ENCODE measurements at places on chromosomes 1 and 21. TPM values are rescaled to one million over a fixed set of nuclear protein-coding genes. Genes with fewer than 3 reads are reported as not detected.

- DNase-seq = no peak
- no peaks in the 10 kb centered on the region for H3K4me1 ChIP-seq
- no peaks in the 10 kb centered on the region for H3K36me3 ChIP-seq
- H3K27me3 ChIP-seq = peaks cover 27% of the 10 kb centered on the region
- no peak overlapping the region for H3K4me3 ChIP-seq
Observed at GRCh38 chr1:156668801-156669637, 8.2 kb downstream of the NES start.

GRCh38 chr1:245188403-245188802 lies 33.6 kb downstream of the KIF26B start:
- peaks cover 27% of the 10 kb centered on the region for H3K27me3 ChIP-seq
- DNase-seq = no peak
- H3K36me3 ChIP-seq = no peaks in the 10 kb centered on the region
- H3K27ac ChIP-seq = no peak overlapping the region
- H3K4me3 ChIP-seq = no peak overlapping the region
- H3K4me1 ChIP-seq = no peaks in the 10 kb centered on the region

The KRTAP6-1 gene
- not detected for total RNA-seq

DNA sequence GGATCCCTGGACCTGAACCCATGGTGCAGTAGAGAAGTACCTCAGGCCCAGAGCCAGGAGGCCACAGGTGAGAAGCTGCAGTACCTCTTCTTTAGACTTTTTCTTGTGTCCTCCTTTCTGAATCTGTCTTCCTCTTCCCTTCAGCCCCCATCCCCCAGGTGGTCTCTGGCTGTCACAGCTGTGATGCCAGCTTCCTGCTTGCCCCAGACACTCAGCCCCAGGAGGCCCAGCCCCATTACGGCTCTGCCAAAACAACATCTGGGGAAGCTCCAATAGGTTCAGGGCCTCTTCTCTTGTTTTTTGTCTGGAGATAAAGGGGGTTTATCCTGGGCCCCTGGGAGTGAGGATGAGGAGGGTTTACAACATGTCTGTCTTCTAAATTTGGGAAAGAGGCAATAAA lies 9.5 kb upstream of the BTG2 start:
- H3K4me3 ChIP-seq = no peak overlapping the region
- H3K27me3 ChIP-seq = no peaks in the 10 kb centered on the region
- H3K4me1 ChIP-seq = peaks cover 64% of the 10 kb centered on the region
- no peaks in the 10 kb centered on the region for H3K36me3 ChIP-seq

GRCh38 chr1:183235503-183235902 lies 49.4 kb downstream of the LAMC2 start:
- H3K36me3 ChIP-seq = no peaks in the 10 kb centered on the region
- DNase-seq = no peak
- H3K4me1 ChIP-seq = no peaks in the 10 kb centered on the region

DNA sequence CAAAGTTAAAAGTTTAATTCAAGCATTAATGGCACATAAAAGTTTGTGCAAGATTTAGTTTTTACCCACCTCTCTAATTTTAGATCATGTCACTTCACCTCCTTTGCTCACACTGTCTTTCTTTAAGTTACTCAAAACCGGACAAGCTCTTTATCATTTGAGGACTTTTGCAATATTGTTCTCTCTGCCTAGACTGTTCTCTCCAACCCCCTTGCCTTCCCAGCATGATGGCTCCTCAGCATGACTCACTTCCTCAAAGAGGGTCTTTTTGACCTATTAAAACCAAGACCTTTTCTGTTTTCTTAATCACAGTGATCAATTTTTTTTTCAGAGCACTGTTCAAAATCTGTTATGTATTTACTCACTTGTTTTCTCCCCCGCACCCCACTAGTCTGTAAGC lies 61.3 kb downstream of the XKR8 start:
- no peak for DNase-seq
- H3K4me1 ChIP-seq = peaks cover 47% of the 10 kb centered on the region
- no peaks in the 10 kb centered on the region for H3K27me3 ChIP-seq
- peak overlapping the region; percentile 72 for H3K27ac ChIP-seq
- peaks cover 14% of the 10 kb centered on the region for H3K36me3 ChIP-seq

DNA sequence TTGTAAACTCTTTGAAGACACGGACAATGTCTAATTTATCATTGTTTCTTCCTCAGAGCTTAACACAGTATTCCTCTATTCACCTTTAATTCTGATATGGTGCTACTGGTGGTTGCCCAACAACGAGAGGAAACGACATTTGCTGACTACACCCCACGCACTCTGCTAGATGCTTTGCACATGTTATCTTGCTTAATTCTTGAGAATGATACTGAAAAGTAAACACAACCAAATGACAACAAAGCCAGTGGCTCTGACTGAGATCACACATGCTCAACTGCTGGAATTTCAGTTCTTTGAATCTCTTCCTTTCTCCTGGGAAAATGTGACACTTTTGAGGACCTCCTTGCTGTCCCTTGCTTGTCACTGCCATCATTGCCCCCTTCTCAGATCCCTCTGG lies 37.2 kb upstream of the DDAH1 start:
- H3K4me3 ChIP-seq = no peak overlapping the region
- H3K27ac ChIP-seq = no peak overlapping the region
- H3K4me1 ChIP-seq = no peaks in the 10 kb centered on the region
- no peak for DNase-seq

DNA sequence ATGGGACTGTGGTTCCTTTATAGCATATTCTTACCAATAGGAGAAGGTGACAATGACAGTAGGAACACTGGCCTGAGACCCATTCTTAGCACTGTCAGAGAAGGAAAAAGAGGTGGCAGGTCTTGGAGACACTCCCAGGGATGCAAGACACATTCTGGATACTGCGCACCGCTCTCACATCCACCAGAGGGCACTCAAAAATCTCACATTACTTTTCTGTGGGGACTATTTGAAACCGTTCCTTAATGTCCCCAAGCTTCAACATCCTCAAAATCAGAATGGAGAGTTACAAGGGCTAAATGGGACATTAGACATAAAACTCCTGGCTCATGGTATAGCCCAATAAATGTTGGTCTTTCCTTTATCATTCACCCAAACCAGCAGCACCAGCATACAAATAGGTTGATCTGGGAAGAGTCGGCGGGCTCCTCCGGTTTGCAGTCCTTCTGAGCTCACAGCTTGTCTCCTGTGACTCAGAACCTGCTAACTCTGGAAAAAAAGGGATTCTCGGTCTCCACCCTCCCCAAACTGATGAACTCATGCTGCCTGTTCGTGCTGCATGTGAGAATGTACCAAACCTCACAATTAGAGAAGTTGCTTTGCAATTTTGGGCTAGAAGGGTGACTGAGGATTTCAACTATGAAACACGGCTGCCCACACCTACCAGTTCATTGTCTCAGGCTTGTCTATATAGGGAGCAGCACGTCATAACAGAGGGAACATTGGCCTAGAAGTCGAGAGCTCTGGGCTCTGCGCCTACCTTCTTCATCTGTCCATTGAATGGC lies 40.2 kb downstream of the IL12RB2 start:
- no peak overlapping the region for H3K4me3 ChIP-seq
- peaks cover 43% of the 10 kb centered on the region for H3K4me1 ChIP-seq
- H3K27me3 ChIP-seq = no peaks in the 10 kb centered on the region

DNA sequence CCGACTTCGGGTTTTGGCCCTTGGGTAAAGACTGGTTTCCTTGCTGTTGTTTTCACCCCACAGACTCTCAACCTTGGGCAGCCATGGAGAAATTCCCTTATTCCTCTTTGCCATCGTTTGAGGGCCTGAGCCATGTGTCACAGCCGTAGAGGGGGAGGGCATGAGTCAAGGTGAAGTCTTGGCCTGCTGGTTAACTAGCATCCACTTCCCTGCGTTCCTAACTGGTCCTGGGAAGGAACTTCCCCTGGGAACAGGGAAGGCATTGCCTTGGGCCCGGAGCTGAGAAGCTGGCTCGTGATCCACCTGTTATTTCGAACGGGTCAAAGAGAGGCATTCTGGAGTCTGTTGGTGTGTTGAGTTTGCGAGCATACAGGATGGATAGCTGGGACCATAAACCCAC lies 464.9 kb downstream of the CAMTA1 start:
- H3K27me3 ChIP-seq = peaks cover 26% of the 10 kb centered on the region
- H3K36me3 ChIP-seq = no peaks in the 10 kb centered on the region
- H3K4me3 ChIP-seq = no peak overlapping the region

The DUSP12 gene
- total RNA-seq = 27.7 TPM

GRCh38 chr1:198467907-198468306 lies 72.6 kb downstream of the ATP6V1G3 start:
- no peaks in the 10 kb centered on the region for H3K27me3 ChIP-seq
- no peaks in the 10 kb centered on the region for H3K36me3 ChIP-seq
- H3K4me1 ChIP-seq = peaks cover 21% of the 10 kb centered on the region
- no peak overlapping the region for H3K27ac ChIP-seq
- no peak for DNase-seq

The PYCR2 gene
- 127 TPM for total RNA-seq

The COL9A2 gene
- 5.4 TPM for total RNA-seq

- peaks cover 65% of the 10 kb centered on the region for H3K27me3 ChIP-seq
- no peak overlapping the region for H3K4me3 ChIP-seq
- H3K4me1 ChIP-seq = peaks cover 18% of the 10 kb centered on the region
- H3K36me3 ChIP-seq = no peaks in the 10 kb centered on the region
- DNase-seq = no peak
Observed at GRCh38 chr1:156638189-156638985, 3.5 kb upstream of the BCAN start.

GRCh38 chr21:17793246-17794123 lies 25.7 kb downstream of the C21orf91 start:
- peaks cover 28% of the 10 kb centered on the region for H3K36me3 ChIP-seq
- no peaks in the 10 kb centered on the region for H3K27me3 ChIP-seq
- peak overlapping the region; percentile 79 for H3K27ac ChIP-seq
- DNase-seq = no peak

DNA sequence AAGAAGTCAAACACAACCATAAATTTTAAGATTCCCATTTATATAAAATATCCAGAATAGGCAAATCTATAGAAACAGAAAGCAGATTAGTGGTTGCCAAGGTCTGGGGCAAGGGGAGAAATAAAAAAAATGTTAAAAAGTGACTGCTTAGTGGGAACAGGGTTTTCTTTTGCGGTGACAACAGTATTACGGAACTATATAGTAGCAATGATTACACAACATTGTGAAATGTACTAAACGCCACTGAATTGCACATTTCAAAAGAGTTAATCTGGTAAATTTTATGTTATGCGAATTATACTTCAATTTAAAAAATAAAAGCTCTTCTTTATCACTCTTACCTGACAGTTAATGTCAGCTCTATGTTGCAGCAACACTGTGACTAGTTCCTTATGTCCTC lies 105.2 kb downstream of the ACBD6 start:
- H3K27me3 ChIP-seq = no peaks in the 10 kb centered on the region
- DNase-seq = no peak
- no peak overlapping the region for H3K4me3 ChIP-seq
- H3K27ac ChIP-seq = no peak overlapping the region
- peaks cover 29% of the 10 kb centered on the region for H3K36me3 ChIP-seq

DNA sequence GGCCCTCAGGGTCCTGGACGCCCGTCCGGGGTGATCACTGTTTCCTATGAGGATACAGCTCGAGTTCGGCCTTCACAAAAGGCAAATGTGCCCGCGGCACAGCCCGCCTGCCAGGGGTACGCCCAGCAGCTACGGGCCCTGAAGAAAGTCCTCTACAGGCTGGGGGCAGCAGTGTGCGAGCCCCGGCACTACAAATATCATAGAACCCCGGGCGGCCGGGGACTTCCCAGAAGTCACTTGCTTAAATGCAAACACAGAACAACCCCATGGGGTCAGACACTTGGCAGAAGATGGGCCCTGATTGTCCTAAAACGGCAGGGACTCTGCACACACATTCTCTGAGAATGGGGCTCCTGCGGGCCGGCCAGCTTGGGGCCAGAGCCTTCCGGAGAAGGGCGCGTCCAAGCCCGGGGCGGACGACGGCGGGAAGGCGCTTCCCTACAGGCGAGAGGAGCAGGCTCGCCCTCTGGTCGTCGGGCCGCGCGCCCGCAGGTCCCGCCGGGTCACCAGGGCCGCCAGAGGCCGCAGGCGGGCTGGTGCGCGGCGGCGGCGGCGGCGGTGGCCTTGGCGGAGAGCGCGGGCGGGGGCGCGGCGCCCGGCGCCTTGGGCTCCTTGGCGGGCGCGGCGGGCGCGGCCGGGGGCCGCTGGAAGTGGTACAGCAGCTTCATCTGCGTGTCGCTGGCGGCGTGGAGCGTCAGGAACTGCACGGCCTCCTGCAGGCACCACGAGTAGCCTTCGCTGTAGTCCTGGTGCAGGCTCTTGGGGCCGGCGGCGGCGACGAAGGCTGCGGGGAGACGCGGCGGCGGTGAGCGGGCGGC lies 888 bp downstream of the HES5 start:
- no peak for DNase-seq
- H3K4me1 ChIP-seq = peaks cover 16% of the 10 kb centered on the region
- peaks cover 3% of the 10 kb centered on the region for H3K27me3 ChIP-seq
- no peaks in the 10 kb centered on the region for H3K36me3 ChIP-seq

DNA sequence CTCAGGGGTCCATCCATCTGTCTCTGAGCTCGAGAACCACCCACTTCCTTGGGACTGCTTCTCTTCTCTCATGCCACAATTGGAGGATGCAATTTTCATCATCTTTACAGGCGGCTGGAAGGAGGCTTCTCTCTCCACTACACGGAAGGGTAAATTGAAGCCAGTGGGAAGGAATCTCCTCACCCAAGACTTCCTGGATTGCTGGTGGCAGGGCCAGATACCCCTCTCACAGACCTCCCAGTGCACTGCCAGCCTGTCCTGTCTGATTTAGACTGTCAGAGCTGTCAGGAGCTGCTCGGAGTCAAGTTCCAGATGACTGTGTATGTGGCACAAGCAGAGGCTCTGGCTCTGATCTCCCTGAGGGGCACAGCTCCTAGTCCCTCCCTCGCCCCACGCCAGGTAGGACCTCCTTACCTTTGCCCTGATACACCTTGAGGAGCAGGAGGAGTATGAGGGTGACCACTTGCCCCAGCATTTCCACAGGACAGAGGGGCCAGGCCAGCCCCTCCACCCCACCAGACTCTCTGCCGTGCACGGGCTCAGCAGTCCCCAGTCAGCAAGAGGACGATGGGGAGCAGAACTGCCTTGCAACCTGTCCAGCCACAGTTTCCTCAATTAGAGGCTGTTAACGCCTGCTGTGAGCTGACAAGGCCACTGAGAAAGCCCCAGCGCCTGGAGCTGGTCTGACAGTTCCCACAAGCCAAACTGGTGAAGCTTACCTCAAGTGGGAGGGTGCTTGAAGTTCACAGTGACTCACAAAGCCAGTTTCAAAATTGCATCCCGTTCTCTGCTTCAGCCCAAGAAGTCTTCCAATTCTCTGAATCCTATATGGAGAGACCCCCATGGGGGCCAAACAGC lies at the start of gene CD244:
Gene CD244 (minus strand): TSS at position 685 of the 858 bp plus-strand sequence. CDS start 210 bp downstream, at position 475.
- H3K4me3 ChIP-seq = peak within 1 kb of the TSS; percentile 95
- H3K27me3 ChIP-seq = no peaks in the 10 kb centered on the region
- peak; percentile 94 for DNase-seq
- H3K27ac ChIP-seq = peak within 1 kb of the TSS; percentile 93
- H3K4me1 ChIP-seq = peaks cover 49% of the 10 kb centered on the region

The HES5 gene
- not detected for total RNA-seq

Data from natural killer cell treated with Interleukin-12 subunit alpha and Interleukin-12 subunit beta and Interleukin-15 and Interleukin-18, amount 100 ng/mL, for 72 hours (primary cell).